Stimulated activated CD4-positive, alpha-beta T cell treated with anti-CD3 and anti-CD28 coated beads, Interleukin-1b, Interleukin-23, amount 100 ng/mL, for 1 hour (primary cell): ENCODE measurements at places on chromosomes 3 and 15.

GRCh38 chr3:128619146-128619890, 31.3 kb downstream of the RPN1 start:
- DNase-seq: no peak

DNA sequence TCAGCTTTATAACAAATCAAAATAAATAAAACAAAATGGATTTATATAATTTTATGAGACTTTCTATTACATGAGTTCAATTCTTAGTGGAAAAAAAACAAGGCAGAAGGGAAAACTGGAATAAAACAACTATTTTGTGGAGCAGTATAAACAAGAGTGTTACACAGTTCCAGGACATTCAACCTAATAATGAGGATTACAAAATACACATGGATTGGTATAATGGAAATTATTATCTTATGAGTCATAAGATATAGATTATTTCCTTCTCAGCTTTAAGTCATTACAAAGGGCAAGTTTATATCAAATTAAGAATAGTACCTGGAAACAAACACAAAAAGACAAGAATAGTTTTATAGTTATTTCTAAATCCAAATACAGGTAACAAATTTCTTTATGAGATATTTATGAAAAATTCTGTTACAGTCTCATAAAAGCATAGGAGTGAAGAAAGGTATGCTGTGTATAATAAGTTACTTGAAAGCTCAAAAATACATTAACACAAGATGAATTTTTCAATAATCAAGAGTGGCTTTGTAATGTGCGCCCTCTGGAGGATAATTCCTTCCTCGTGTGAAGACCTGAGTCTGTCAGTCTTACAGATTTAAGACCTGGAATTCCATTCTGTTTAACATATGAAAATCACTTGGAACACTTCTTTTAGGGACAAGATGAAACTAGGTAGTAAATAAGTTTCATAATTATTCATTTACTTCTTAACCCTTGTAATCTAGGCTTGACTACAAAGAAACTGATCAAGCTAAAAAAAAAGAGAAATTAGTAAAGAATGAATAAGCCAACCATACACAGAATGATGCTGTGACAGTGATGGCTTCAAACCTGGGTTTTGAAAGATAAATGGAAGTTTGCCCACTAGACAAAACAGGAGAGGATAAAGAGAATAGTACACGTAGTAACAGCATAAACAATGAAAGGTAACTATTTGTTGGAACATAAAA, 9.5 kb downstream of the COPS2 start:
- no peak for DNase-seq

GRCh38 chr3:134900482-134900881, 105.4 kb downstream of the EPHB1 start:
- no peak for DNase-seq

DNA sequence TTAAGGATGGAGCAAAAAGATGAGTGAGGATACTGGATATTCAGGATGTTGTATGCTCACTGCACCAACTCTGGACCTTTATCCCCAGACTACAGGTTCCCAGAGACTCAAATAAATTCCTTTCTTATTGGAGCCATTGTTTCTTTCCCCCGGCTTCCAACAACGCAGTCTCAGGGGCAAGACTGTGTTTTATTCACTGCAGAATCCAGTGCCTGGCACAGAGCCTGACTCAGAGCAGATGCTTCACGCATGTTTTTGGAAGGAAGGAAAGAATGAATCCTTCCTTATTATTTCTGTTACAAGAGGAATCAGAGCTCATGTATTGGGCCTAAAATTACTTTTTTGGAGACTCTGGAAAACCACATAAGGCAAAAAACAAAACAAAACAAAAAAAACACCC, 96.0 kb upstream of the VGLL4 start:
- DNase-seq: no peak

- DNase-seq: no peak
Observed at GRCh38 chr3:70433091-70433490, 120.7 kb upstream of the MDFIC2 start.

DNA sequence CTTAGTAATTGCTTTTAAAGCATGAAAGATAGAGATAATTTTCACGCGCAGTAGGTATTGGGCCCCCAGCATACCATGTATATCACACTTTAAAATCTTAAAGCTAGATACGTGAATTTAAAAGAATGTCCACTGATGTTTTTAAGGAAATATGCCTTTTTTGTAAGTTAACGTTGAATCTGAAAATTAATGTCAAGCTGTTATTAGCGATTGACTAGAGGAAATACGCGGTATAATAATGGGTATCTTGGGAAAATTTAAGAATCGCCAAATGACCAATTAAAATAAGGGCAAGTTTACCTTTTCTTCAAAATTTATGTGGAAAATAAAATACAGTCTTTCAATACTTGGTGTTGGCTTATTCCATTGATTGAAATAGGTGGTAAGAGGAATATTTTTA, 13.3 kb upstream of the CHD2 start:
- no peak for DNase-seq

GRCh38 chr3:29348316-29348715, 67.4 kb downstream of the RBMS3 start:
- DNase-seq: no peak

- DNase-seq: no peak
Observed at GRCh38 chr3:5035113-5035512, 55.9 kb downstream of the BHLHE40 start.
